Stimulated activated naive CD8-positive, alpha-beta T cell treated with anti-CD3 and anti-CD28 coated beads, Interleukin-15, amount 100 ng/mL, for 72 hours (primary cell): ENCODE measurements at places on chromosomes 5 and 9.

GRCh38 chr9:92882276-92882675 lies 4.4 kb upstream of the ZNF484 start:
- no peak for DNase-seq

DNA sequence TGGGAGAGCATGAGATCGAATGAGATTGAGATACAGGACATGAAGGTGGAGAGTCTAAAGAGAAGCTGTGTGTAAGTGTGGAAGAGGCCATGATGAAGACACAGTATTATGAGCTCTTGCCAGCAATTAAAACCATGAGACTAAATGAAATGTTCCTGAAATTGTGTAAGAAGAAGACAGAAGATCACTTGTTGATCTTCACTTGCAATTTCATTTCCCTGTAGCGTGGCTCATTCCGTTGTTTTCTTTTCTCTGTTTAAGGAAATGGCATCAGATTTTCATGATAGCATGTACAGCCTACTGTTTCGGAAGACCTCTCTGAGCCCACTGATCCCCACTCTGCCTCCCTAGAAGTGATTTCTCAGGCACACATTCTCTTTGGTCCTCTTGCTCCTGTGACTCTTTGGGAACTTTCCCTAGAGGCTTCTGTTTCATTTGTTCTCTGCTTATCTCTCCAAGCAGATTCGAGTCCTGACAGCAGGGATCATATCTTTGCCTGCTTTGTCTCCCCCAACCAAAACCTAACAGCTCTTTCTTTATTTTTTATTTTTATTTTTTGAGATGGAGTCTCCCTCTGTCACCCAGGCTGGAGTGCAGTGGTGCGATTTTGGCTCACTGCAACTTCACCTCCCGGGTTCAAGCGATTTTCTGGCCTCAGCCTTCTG lies 16.8 kb downstream of the PIP5K1B start:
- DNase-seq, result no peak

DNA sequence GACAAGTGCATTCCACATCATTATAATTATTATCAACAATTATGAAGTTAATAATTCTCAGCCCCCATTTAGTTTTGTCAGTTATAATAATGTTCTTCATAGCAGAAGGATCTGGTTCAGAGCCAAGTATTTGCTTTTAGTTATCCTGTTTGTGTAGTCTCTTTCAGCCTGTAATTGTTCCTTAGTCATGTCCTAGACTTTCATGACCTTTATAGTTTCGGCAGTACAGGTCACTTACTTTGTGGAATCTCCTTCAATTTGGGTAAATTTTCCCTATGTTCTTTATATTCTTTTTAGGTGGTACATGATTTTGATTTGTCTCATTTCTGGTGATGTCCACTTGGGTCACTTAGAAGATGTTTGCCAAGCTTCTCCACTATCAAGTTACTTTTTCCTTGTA lies 34.3 kb downstream of the UBE2R2 start:
- no peak for DNase-seq

GRCh38 chr9:92716557-92716956 lies 46.6 kb upstream of the IPPK start:
- DNase-seq, result peak; percentile 79

DNA sequence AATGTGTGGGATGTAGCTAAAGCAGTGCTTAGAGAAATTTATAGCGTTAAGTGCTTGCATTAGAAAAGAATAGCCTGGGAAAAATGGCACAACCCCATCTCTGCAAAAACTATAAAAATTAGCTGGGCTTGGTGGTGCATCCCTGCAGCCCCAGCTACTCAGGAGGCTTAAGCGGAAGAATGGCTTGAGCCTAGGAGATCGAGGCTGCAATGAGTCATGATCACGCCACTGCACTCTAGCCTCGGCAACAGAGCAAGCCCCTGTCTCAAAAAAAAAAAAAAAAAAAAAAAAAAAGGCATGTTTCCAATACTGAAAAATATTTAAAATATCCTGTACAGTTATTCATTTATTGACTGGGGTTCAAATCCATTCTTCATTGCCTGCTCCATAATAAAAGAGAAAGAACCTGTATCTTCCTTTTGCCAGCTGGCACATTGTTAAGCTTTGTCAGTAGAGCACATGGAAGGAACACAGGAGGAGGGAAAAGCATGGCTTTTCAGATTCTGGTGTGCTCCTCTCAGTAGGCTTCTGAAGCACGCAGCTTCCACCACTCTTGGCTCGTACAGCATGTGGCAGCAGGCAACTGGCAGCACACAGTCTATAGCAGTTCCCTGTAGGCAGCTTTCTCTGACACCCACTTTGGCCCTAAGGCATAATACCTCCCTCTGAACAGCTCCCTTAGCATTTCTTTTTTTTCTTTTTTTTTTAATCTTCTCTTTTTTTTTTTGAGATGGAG lies 73.5 kb downstream of the TRIM36 start:
- no peak for DNase-seq

GRCh38 chr5:72093217-72093616 lies 14.1 kb upstream of the MAP1B start:
- no peak for DNase-seq

- DNase-seq, result no peak
Observed at GRCh38 chr5:78841767-78842166, 143.3 kb downstream of the ARSB start.

DNA sequence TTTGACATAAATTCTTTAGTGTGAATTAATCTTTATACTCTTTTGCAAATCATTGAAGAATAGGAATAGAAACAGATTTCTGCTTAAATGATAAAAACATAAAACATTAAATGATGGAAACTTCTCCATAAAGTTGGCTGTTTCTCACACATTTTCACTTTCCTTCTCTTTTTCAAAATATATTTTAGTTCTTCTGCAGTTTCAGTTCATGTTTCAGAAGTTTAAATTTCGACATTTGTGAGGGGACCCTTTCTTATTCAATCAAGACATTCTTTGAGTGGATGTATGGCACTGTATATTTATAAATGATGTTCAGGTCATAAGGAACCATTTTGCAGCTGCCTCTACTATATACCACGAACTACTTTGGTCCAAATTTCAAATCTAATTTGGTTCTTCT lies 34.6 kb downstream of the TNFAIP8 start:
- no peak for DNase-seq

DNA sequence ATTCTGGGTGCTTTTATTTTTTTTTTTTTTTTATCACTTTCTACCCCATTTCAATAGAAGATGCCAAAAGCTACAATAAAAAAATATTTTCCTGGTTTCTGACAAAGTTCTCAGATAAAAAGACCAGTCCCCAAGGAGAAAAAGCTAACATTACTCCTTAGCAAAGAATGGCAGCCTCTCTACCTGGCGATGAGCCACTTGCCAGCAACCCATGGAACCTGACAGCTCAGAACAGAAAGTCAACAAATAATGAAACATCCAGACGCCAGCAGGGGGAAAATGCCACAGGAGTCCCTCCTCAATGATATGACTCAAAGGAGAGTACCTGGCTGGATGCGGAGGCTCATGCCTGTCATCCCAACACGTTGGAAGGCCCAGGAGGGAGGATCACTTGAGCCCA lies 123.2 kb downstream of the MYO10 start:
- DNase-seq, result no peak

DNA sequence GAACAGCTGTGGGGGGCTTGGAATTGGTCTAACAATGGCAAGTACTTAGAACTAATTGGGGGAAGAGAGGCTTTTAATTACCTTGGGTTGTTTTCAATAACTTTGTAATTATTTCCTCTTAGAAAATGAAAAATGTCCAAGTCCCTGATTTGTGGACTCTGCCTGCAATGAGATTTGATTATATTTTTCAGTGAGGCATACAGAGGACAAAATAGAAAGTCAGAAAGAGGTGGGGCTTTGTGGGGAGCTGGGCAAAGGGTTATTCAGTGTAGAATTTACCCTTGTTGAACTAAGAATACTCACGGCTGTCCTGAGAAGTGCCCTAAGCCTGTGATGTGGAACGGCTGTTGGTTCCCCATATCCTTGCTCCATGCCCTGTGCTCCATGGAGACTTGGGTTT lies 153.0 kb downstream of the ICE1 start:
- DNase-seq, result no peak
